Lung (tissue), 17 donors: ENCODE measurements at places on chromosomes 3 and 15. TPM values are rescaled to one million over a fixed set of nuclear protein-coding genes. Genes with fewer than 3 reads are reported as not detected.

DNA sequence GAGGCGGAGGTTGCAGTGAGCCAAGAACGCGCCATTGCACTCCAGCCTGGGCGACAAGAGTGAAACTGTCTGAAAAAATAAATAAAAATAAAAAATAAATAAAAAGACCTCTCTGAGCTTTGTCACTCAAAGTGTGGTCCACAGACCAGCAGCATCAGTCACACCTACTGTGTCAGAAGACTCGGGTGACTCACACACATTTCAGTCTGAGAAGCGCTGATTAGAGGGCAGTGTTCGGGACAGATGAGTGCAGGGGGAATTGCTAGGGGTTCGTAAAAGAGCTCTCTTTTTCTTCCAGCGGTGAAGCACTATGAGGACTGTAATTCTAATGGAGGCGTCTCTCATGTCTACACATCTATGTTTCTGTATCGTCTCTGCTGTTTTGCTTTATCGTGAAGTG is 5.7 kb downstream of the PODXL2 start:
- no peaks in the 10 kb centered on the region for H3K27me3 ChIP-seq
- DNase-seq = no peak
- H3K27ac ChIP-seq = no peak overlapping the region
- no peak overlapping the region for H3K4me3 ChIP-seq
- H3K36me3 ChIP-seq = no peaks in the 10 kb centered on the region

DNA sequence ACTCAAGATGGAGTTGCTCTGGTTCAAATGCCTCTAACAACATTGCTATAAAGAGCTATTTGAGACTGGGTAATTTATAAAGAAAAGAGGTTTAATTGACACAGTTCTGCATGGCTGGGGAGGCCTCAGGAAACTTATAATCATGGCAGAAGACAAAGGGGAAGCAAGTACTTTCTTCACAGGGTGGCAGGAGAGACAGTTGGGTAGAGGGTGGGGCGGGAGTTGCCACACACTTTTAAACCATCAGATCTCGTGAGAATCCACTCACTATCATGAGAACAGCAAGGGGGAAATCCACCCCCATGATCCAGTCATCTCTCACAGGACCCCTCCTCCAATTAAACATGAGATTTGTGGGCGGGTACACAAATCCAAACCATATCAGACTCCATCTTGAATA is 30.7 kb downstream of the MAP2K5 start:
- H3K27me3 ChIP-seq = no peaks in the 10 kb centered on the region
- H3K36me3 ChIP-seq = peaks cover 1% of the 10 kb centered on the region
- no peak for DNase-seq
- H3K4me1 ChIP-seq = no peaks in the 10 kb centered on the region
- no peak overlapping the region for H3K27ac ChIP-seq
- H3K4me3 ChIP-seq = no peak overlapping the region

GRCh38 chr15:64828985-64829384 is 3.5 kb upstream of the PIF1 start:
- no peaks in the 10 kb centered on the region for H3K27me3 ChIP-seq
- no peak overlapping the region for H3K4me3 ChIP-seq
- DNase-seq = no peak
- H3K4me1 ChIP-seq = peaks cover 16% of the 10 kb centered on the region
- no peak overlapping the region for H3K27ac ChIP-seq

DNA sequence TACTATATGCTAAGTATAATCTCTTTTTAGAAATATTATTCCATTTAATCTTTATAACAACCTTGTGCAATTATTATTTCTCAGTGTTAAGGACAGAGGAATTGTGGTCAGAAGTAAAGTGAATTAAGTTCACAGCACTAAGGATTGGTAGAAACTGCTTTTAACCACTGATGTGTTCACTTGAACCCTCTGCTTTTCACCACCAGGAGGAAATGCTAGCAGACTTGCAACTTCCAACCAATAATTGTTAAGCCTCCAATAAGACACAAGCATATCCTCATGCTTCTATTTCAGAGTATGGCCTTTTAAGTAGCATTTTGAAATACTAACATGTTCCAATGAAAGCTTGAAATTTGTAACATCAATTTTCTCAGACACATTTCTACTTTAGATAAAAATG is 527.4 kb downstream of the SI start:
- H3K27me3 ChIP-seq = no peaks in the 10 kb centered on the region
- no peak overlapping the region for H3K4me3 ChIP-seq
- H3K27ac ChIP-seq = no peak overlapping the region

DNA sequence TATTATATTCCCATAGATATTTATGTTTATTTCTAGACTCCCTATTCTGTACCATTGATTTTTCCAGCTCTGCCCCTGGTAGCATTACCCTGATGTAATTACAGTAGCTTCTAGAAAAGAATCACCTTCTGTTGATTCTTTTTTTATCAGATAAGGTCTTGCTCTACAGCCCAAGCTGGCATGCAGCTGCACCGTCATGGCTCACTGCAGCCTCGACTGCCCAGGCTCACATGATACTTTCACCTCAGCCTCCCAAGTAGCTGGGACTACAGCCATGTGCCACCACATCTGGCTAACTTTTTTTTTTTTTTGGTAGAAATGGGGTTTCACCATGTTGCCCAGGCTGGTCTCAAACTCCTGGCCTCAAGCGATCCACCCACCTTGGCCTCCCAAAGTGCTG is 41.8 kb downstream of the SLC24A1 start:
- no peaks in the 10 kb centered on the region for H3K27me3 ChIP-seq
- H3K4me3 ChIP-seq = no peak overlapping the region
- no peaks in the 10 kb centered on the region for H3K4me1 ChIP-seq
- peaks cover 7% of the 10 kb centered on the region for H3K36me3 ChIP-seq
- no peak overlapping the region for H3K27ac ChIP-seq

- H3K27me3 ChIP-seq = no peaks in the 10 kb centered on the region
- no peak overlapping the region for H3K4me3 ChIP-seq
- no peaks in the 10 kb centered on the region for H3K36me3 ChIP-seq
- DNase-seq = no peak
- H3K27ac ChIP-seq = no peak overlapping the region
- peaks cover 6% of the 10 kb centered on the region for H3K4me1 ChIP-seq
Measured at GRCh38 chr15:58139989-58140522, 1.9 kb downstream of the AQP9 start.

- H3K27me3 ChIP-seq = no peaks in the 10 kb centered on the region
- no peaks in the 10 kb centered on the region for H3K36me3 ChIP-seq
- no peak overlapping the region for H3K27ac ChIP-seq
Measured at GRCh38 chr3:14581334-14582044, 41.3 kb upstream of the GRIP2 start.

DNA sequence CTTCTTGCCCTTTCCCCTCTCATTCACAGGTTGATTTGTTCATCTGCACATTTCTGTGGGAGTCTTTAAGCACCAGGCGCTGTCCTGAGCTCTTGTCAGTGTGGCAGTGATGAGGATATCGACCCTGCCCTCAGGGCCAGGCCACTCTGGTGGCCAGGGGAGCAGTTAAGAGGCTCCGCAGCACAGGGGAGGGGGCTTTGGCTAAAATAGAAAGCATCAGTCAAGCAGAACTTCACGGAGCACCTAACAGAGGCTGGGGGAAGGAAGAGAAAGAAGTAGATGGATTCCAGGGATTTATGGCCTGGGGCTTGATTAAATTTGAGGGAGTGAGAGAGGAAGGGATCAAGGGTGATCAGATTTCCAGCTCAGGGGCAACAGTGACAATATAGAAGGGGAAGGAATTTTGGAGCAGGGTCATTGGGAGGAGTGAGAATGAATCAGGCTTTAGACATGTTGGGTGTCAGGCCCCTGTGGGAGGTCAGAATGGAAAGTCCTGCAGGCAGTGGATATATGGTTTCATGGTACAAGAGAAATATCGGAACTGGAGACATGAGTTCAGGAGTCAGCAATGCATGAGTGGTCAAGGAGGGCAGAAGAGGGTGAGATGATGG is 73.0 kb upstream of the GLCE start:
- no peak overlapping the region for H3K4me3 ChIP-seq
- no peak for DNase-seq
- H3K4me1 ChIP-seq = peaks cover 9% of the 10 kb centered on the region
- H3K27ac ChIP-seq = no peak overlapping the region
- no peaks in the 10 kb centered on the region for H3K36me3 ChIP-seq

GRCh38 chr3:113214917-113215595 is 3.7 kb downstream of the BOC start:
- DNase-seq = no peak
- no peak overlapping the region for H3K27ac ChIP-seq
- H3K36me3 ChIP-seq = peaks cover 12% of the 10 kb centered on the region

- no peak overlapping the region for H3K27ac ChIP-seq
- no peak overlapping the region for H3K4me3 ChIP-seq
- no peak for DNase-seq
Measured at GRCh38 chr15:27260523-27260922, 289.5 kb downstream of the GABRG3 start.

DNA sequence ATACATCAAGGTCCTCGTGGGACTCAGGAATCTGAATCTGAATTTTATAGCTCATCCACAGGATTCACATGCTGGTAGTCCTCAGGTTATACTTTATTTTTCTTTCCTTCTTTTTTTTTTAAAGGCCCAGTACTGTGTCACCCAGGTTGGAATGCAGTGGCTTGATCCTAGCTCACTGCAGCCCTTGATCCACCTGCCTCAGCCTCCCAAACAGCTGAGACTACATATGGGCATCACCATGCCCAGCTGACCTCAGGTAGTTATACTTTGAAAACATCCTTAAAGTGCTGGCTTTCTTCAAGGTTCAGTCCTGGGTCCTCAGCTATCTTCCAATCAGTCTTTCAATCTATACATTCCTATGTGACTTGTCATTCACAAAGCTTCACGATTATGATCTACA is 38.2 kb downstream of the SNX4 start:
- no peaks in the 10 kb centered on the region for H3K27me3 ChIP-seq
- no peaks in the 10 kb centered on the region for H3K4me1 ChIP-seq
- peaks cover 10% of the 10 kb centered on the region for H3K36me3 ChIP-seq
- H3K4me3 ChIP-seq = no peak overlapping the region
- no peak for DNase-seq

DNA sequence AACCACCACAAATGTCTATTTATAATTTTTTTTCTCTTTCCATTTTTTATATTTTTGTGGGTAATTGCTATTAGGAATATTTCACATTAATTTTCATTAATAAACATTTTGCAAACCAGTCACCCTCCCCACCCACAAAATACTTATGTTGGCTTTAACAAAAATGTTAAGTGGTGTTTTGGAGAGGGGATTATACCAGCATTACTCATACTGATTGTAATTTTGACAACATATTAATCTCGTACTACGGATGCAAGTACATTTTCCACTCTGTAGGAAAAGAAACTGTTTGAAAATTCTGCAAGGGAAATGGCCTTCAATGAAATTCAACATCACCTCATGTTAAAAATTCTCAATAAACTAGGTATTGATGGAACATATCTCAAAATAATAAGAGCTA is 58.3 kb downstream of the BCHE start:
- H3K27ac ChIP-seq = no peak overlapping the region
- no peak for DNase-seq
- H3K4me1 ChIP-seq = no peaks in the 10 kb centered on the region
- H3K27me3 ChIP-seq = no peaks in the 10 kb centered on the region
- no peak overlapping the region for H3K4me3 ChIP-seq

GRCh38 chr15:31799319-31799714 is 231.0 kb upstream of the CHRNA7 start:
- H3K4me3 ChIP-seq = no peak overlapping the region
- no peak overlapping the region for H3K27ac ChIP-seq
- H3K4me1 ChIP-seq = no peaks in the 10 kb centered on the region
- no peak for DNase-seq
- no peaks in the 10 kb centered on the region for H3K36me3 ChIP-seq

GRCh38 chr3:128730471-128730870 is 4.5 kb downstream of the RAB7A start:
- no peaks in the 10 kb centered on the region for H3K36me3 ChIP-seq
- no peak for DNase-seq
- H3K4me3 ChIP-seq = peak overlapping the region; percentile 15
- no peaks in the 10 kb centered on the region for H3K27me3 ChIP-seq
- H3K27ac ChIP-seq = no peak overlapping the region

DNA sequence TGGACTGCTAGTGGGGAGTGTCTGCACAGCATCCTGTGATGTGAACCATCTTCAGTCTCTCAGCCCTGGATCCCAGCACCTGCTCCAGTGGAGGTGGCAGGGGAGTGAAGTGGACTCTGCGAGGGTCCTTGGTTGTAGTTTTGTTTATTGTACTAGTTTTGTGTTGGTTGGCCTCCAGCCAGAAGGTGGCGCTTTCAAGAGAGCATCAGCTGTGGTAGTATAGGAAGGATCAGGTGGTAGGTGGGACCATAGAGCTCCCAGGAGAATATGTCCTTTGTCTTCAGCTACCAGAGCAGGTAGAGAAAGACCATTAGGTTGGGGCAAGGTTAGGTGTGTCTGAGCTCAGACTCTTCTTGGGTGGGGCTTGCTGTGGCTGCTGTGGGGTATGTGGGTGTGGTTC is 20.9 kb downstream of the NEK11 start:
- H3K27ac ChIP-seq = no peak overlapping the region
- no peaks in the 10 kb centered on the region for H3K4me1 ChIP-seq
- DNase-seq = no peak
- no peaks in the 10 kb centered on the region for H3K27me3 ChIP-seq

GRCh38 chr3:24683633-24684384 is 189.2 kb upstream of the THRB start:
- no peaks in the 10 kb centered on the region for H3K36me3 ChIP-seq
- no peak overlapping the region for H3K27ac ChIP-seq
- H3K27me3 ChIP-seq = no peaks in the 10 kb centered on the region
- peak; percentile 49 for DNase-seq
- no peak overlapping the region for H3K4me3 ChIP-seq
- peaks cover 12% of the 10 kb centered on the region for H3K4me1 ChIP-seq

DNA sequence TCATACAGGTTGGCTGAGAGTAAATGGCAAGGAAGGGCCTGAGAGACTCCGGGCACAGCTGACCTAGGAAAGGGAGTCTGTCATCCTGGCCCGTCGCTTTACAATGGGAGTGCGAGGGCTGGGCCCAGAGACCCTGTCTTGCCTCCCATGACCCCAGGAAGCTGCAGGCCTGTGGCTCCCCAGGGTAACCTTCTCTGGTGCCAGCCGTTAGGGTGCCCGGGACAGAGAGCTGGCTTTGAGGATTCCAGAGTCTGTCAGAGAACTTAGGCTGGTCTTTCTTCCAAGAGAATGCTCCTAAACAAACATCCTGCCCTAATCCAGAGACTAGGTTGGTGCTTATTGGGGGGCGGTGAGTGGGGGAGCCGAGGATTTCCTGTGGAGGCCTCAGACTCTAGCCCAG is 18.5 kb downstream of the ZNF710 start:
- no peaks in the 10 kb centered on the region for H3K36me3 ChIP-seq
- H3K27ac ChIP-seq = peak overlapping the region; percentile 22
- no peak for DNase-seq
- H3K4me1 ChIP-seq = peaks cover 13% of the 10 kb centered on the region

DNA sequence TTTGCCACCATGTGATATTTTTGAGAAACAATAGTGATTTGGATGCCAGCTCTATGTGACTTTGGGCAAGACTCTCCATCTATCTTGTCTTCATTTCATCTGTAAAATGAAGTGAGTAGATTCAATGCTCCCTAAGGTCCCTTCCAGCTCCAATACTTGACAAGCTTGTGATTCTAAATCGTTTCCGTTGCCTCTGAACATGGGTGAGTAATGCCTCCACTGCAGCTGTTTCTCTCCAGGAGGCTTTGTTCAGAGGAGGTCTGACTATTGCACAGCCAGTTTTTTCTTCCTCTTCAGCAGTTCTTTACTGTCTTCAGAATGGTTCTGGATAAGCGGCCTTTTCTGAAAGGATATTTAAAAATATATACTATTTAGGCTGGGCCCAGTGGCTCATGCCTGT is 14.8 kb upstream of the TMOD3 start:
- H3K27me3 ChIP-seq = no peaks in the 10 kb centered on the region
- H3K4me3 ChIP-seq = no peak overlapping the region
- no peak for DNase-seq
- no peaks in the 10 kb centered on the region for H3K4me1 ChIP-seq
- no peak overlapping the region for H3K27ac ChIP-seq

ZNF774 gene
- total RNA-seq = 4.9 TPM

CYP11A1 gene
- 0.97 TPM for total RNA-seq

PLA2G4E gene
- 1.7 TPM for total RNA-seq

CPEB1 gene
- total RNA-seq = 4.0 TPM

DNAH12 gene
- total RNA-seq = 13.4 TPM

MASP1 gene
- 8.3 TPM for total RNA-seq

ADGRG7 gene
- not detected for total RNA-seq
